Naive thymus-derived CD8-positive, alpha-beta T cell (primary cell): ENCODE measurements at places on chromosomes 1 and 21.

- DNase-seq = no peak
Measured at GRCh38 chr1:221992427-221992826, 250.5 kb upstream of the DUSP10 start.

DNA sequence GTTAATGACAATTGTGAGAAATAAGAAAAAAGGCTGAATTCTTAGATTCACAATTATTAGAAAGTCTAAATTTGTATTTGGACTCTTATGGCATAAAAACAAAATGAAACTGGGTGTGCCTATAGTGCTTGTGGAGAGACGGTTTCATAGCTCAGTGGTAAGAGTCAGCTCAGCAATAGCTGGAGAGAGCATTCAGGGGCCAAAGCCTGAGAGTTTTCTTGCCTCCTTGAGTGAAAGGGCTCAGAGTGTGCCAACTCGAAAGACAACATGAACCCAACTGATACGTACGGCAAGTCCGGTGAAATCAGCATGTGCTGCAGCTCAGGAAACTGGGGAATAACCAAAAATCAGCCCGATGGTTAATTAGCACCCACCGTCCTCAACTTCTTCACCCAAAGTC lies 577.9 kb downstream of the SMYD3 start:
- DNase-seq = no peak

- DNase-seq = no peak
Measured at GRCh38 chr1:9078015-9078751, 8.7 kb upstream of the SLC2A5 start.

DNA sequence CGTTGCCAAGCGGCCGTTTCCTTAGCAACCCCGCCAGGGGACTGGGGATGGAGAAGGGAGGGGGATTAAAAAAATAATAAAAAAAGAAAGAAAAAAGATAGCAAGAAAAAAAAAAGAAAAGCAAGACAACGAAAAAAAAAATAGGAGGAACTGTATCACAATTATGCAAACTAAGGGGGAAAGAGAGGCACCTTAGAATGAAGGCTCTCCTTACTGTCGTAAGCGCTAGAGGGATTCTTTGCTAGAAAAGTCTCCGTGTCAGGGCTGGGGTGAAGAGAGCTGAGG lies 625 bp upstream of the NEGR1 start:
- peak; percentile 47 for DNase-seq

GRCh38 chr1:156417401-156418020 lies 48.5 kb downstream of the RHBG start:
- DNase-seq = no peak

GRCh38 chr1:203145321-203146041 lies 18.0 kb downstream of the ADORA1 start:
- DNase-seq = no peak

GRCh38 chr1:114844270-114844669 lies 10.4 kb upstream of the SYCP1 start:
- DNase-seq = no peak

DNA sequence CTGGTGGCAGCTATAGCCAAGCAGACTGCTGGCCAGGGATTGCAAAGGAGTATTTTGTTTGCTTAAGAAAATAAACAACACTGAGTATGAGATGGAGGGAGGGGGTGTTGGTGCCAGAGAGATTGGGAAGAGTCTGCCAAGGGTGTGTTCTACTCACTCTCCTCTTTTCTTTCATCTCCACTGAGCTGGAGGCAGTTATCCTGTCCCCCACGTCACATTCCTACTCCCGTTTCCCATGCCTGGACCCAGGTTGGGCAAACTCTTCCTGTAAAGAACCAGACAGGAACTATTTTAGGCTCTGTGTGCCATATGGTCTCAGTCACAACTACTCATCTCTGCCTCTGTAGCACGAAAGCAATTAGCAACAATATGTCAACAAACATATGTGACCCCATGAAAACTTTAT lies 1.4 kb upstream of the IL24 start:
- DNase-seq = no peak

DNA sequence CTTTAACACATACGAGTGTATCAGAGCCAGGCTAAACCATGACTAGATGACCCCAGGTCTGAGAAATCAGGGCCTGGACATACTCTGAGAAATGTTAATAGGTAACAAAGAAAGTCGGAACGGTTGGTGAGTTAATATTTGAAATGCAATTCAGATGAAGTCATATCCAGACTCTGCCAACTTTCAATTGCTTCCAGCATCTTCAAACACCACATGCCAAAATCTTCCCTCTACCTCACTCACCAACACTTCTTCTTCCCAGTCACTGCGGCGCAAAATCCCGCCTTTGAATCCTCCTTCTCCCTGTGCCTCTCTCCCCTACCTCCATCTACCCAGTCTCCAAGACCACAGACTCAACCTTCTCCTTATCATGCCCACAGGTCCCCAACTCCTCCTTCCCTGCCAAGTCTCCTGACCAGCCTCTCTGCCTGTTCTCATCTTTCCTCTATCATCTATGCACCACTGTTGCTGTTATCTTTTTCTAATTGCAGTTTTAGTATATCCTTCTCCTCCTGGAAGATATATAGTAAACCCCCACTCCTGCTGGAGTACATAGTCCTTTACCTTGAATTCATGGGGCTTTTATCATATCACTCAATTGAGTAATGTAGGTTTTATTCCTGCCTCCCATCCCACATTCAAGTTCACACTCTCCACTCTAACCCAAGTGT lies 41.3 kb downstream of the ZBTB18 start:
- DNase-seq = no peak

DNA sequence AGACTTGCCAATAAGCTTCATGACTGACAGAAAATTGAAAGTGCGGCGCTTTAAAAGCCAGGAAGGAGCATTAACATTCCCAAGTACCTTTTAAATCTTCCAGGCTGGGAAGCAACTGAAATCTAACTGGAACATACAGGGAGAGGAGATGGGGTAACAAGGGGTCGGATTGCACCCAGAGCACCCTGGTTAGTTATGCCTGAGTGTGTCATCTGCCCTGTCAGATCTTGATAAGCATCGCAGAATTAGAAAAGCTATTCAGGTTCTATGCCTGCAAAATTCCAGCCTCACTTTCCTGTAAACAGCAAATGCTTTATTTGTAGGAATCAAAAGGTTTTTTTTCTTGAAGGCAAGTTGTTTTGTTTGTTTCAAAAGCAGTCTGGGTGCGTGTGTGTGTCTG lies 58.5 kb downstream of the SERBP1 start:
- no peak for DNase-seq

GRCh38 chr1:223650465-223650864 lies 15.0 kb downstream of the CAPN8 start:
- DNase-seq = no peak

DNA sequence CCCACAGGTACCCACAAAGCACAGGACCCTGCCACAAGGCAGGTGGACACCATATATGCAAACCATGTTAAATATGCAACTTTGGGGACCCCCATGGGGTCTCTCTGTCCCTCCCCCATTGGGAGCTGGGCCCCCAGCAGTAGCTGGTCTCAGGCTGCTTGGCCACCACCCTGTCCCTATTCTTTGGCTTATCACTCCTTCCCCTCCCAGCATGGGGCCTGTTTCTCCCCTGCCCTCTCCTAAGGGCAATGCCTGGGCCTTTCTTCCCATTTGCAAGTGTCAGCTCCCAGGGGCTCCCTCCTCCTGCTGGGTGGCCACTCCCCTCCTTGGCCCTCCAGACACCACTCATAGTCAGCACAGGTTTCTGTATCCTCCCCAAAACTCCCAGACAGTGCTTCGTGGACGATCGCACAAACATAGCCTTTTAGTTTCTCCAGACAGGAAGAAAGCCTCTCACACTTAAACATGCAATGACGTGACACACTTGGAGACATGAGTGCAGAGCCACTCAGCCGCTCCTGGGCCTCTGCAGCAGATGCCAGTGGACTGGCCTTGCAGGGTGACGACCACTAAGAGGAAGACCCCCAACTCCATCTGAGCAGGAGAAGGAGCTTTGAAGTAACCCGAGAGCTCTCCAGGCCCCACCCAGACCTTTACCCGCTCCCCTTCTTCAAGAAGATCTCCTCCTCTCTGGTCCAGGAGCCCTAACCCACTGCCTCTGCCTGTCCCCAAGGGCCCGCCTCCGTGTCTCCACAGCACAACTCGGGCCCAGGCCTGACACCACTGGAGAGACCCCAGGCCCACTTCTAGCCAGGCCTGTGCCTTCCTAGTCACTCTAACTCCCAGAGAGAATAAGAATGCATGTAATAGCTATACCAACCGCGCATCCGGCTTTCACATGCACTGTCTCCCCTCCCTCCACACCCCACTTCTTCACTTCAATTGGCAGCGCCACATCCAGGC lies 22.9 kb downstream of the CITED4 start:
- DNase-seq = no peak

GRCh38 chr1:227808566-227808965 lies 6.9 kb upstream of the PRSS38 start:
- no peak for DNase-seq

GRCh38 chr1:28971980-28972771 lies 57.8 kb downstream of the EPB41 start:
- no peak for DNase-seq

GRCh38 chr1:200306944-200307754 lies 102.7 kb downstream of the ZNF281 start:
- DNase-seq = no peak

DNA sequence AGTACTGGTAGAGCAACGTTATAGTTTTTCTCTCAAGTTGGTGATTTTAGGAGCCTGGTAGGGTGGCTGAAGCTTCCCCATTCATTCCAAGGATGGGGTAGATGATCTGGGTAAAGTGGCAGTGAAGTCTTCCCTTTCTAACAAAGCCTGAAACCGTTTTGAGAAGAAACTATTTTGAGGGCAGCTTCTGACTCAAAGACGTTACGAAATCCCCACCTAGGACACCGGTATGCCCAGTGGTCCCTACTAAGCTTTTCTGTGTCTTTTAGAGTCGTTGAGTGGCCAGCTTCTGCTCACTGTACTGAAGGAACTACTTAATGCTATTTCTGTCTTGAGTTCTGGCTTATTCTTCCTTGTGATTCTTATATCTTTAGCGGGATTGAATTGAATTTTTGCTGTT lies 1.4 kb downstream of the WDTC1 start:
- DNase-seq = no peak
